ENCODE measurements at places on chromosomes 2 and 18. TPM values are rescaled to one million over a fixed set of nuclear protein-coding genes. Genes with fewer than 3 reads are reported as not detected.
A peak's percentile ranks its signal among the peaks of the same experiment; 100 is the strongest.

The POLR1A gene
- polyA plus RNA-seq: 13.8 TPM

The IL1RN gene
- polyA plus RNA-seq: not detected

The C2orf74 gene
- 18.2 TPM for polyA plus RNA-seq

The FMNL2 gene
- polyA plus RNA-seq: 16.5 TPM

The REG3G gene
- not detected for polyA plus RNA-seq

The DSG4 gene
- polyA plus RNA-seq: not detected

The AKAIN1 gene
- polyA plus RNA-seq: not detected

The DSG2 gene
- 41.2 TPM for polyA plus RNA-seq

The CXCR1 gene
- not detected for polyA plus RNA-seq

The HOXD13 gene
- polyA plus RNA-seq: not detected

- no peak for DNase-seq
Measured at GRCh38 chr2:236103981-236104380, 64.2 kb downstream of the GBX2 start.

DNA sequence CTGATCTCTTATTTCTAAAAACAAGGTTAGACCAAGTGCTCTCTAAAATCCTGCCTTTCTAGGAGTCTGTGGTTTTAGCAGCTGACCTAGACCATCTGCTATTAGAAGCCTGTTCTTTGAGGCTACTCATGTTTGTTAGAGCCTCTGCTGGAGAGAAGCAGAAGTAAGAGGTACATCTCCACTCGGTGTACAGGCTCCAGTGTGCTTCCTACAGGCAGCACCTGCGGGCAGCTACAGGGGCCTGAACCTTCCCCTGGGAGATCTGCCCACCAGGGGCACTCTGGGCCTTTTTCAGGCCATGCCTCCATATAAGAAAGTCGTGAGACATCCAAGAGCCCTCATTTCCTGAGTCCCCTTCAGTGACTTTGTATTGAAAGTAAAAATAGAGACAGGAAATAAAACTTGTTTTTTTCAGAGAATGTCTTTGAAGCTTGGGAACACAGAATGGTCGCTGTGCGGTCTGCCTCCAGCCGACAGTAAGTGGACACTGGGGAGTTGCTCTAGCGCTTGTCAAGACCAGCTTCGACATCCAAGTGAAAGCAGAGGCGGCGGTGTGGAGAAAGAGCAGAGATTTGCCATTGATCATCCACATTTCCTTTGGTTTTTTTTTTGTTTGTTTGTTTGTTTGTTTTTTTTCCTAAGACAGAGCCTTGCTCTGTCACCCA lies 31.7 kb downstream of the ONECUT2 start:
- peak; percentile 24 for DNase-seq

DNA sequence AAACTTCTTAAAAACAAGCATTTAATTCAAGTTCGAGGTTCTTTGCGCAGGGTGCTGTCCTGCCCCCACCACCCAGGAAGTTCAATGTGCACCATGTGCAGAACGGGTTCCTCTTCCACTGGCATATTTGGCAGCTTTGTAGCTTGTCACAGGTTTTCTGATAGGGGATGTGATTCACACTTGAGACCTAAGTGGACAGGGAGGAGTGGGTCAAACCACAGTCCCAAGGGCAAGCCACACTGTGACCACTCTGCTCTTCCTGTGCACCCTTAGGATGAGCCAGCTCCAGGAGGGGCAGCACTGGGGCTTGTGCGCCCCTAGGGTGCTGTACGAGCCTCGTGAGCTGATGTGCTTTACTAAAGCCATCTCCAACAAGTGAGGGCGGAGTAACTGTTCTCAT lies 82.5 kb downstream of the TGFA start:
- no peak for DNase-seq

GRCh38 chr2:238155051-238155760 lies 3.6 kb upstream of the ERFE start:
- DNase-seq: no peak

DNA sequence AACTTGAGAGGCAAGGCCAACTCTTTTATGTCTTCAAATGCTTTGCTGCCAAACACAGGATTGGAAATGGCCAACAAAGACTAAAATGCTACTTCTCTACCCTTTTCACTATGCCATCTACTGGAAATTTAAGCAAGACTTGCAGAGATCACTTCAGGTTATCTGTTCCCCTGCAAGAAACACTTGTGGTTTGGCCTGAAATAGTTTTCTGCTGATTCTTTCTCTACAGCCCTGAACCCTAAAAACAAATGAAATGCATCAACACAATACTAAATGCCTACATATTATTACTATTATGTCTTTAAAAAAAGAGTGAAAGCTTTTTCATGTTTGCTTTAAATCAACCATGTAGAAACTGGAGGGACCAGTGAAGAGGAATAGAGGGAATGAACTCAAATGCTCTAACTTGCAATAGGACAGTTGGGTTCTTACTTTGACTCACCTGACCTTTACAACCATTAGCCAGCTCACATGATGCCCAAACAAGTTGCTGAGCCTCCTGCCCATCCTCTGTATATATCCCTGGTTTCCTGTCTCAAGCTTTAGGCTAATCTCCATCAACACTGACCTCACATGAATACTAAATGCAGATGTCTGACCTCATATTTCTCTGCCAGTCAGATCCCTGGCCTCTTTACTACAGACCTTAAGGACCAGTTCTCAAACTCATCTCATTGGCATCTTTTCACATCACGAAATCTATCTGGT lies 17.5 kb upstream of the ADAM17 start:
- no peak for DNase-seq

GRCh38 chr18:66105016-66105415 lies 354.2 kb downstream of the CDH7 start:
- peak; percentile 47 for DNase-seq

DNA sequence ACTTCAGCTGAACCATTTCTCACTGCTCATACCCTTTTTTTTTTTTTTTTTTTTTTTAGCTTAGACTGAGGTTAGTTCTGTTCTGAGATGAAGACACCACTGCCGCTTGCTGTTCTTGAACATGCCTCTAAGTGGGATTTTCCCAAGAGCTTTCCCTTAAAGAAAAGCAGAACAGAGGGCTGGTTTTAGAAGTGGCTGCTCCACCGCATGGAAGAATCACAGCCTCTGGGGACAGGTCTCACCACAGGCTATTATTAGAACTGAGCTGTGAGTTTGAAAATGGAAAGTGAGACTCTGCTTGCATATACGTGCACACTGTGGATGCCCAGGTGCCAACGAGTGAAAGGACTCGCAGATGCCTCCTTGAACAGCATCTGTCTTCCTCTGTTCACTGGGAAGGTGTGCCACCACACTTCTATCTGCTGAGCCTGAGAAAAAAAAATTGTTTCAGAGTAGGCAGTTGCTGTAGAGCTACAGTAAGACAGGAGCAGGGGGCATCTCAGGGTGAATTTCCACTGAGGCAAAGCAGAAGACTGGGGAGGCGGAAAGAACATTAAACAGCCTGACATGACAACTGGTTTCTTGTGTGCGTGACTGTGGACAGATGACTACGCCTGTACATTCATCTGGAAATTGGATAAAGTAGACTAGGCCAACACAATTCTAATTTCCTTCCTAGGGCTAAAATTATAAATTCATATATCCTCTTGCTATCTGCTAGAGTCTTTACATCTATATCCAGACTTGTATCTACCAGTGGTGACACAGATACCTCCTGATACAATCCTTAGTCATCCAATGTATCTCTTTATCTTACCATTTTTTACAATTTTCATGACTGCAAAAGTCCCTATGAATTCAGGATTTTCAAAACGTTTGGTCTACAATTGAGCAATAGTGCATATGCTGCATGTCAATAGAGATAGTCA lies 1045.7 kb upstream of the CELF4 start:
- DNase-seq: no peak

- DNase-seq: peak; percentile 41
Measured at GRCh38 chr2:190511104-190511503, 23.4 kb downstream of the NEMP2 start.

DNA sequence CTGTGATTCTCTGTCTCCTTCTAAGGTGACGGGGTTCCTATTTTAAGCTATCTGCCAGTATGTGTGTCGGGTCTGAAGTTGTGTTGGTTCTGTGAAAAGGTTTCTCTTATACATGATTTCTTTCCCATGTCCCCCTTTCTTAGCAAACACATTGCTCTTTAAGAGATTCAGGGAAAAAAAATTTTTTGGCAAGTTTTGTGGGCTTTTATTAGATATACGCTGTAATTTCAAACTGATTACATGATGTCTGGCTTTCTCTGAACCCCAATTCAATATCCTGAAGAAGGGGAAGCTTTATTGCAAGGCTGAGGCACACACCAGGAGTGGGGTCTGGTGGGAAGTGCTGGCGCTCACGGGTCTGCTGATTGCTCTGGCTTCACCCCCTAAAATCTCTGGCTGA lies 210.6 kb downstream of the AGPS start:
- DNase-seq: no peak

DNA sequence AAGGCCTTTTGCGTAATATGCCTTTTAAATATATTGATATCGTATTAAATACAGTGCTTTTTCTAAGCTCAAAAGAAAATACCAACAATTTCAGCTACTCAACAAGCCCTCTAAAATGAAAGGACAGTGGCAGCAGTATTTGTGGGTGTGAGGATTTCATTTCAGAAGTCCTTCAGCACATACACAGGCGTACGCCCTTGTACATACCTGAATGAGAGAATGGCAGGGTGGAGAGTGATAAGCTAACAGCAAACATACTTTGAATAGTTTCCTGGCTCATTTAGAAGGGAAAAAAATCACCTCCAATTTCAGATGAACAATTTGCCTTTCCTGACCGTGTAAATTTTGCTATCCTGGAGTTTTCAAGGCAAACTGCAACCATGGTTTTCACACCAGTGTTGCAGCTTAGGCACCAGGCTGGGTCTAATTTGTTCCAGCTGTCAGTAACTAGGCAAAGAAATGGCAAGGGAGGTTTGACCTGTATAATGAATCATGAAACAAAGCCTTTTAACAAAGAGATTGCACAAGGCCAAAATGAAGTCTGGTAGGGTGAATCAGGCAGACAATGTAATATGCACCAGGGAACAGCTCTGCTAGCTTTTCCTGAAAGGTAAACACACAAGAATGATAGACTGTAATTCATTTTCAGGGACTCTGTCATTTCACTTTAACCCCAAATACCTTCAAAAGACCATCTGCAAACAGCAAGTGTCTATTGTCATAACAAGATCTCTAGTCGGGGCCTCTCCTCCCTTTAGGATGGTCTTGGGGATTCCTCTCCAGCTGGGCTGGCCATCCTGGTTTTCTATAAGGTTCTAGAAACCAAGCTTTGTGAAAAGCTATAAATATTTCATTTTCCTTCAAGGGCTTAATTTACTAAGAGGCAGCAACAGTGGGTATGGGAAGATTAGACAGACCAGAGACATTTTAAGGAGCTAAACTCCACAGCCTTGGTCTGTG lies 11.5 kb downstream of the ANKRD29 start:
- DNase-seq: no peak

GRCh38 chr2:240137596-240138253 lies 1.6 kb upstream of the COPS9 start:
- no peak for DNase-seq

GRCh38 chr2:41116106-41116797 lies 664.4 kb upstream of the SLC8A1 start:
- DNase-seq: no peak

- peak; percentile 93 for DNase-seq
Measured at GRCh38 chr2:231541645-231542044, 11.4 kb upstream of the NMUR1 start.

- DNase-seq: no peak
Measured at GRCh38 chr2:7620255-7620654, 703.0 kb downstream of the RNF144A start.

DNA sequence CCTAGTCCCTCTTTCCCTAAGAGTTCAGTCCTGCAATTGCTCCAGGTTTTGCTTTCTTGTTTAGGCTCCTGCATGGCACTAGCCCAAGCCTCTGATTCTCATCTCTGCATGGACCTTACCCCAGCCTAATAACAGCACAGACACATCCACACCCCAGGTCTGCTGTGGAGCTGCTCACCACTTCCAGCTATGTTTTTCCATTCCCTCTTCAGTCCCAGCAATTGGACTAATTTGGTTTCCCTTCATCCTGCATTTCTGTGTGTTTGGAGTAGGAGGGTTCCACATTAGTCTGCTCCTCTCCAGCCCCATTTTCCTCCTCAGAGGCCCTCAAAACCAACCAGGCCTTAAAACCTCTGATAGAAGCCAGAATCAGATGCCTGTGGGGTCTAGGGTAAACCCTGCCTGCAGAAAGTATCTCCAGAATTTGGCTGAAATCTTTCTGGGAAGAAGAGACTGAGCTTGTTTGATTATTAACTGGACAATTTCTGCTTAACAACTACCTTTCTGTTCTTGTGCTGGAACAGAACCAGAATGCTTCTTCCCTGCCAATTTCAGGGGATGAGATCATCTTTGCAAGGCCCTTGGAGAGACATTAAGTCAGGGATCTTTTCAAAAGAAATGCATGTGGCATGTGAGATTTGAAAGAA lies 95.9 kb downstream of the GFPT1 start:
- no peak for DNase-seq

DNA sequence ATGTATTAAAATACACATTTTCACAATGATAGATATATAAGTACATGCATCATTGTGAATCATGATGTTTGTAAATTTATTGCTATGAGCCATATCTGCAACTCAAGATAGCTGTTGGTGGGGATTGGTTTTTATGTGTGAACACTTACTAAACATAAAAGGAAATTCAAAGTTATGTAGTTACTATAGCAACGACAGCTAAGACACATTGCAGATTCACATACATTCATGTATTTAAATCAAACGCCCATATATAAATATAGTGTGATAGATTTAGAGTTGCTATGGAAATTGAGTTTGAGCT lies 65.6 kb downstream of the MAPRE2 start:
- no peak for DNase-seq

- no peak for DNase-seq
Measured at GRCh38 chr2:176856683-176857082, 355.9 kb upstream of the HNRNPA3 start.

DNA sequence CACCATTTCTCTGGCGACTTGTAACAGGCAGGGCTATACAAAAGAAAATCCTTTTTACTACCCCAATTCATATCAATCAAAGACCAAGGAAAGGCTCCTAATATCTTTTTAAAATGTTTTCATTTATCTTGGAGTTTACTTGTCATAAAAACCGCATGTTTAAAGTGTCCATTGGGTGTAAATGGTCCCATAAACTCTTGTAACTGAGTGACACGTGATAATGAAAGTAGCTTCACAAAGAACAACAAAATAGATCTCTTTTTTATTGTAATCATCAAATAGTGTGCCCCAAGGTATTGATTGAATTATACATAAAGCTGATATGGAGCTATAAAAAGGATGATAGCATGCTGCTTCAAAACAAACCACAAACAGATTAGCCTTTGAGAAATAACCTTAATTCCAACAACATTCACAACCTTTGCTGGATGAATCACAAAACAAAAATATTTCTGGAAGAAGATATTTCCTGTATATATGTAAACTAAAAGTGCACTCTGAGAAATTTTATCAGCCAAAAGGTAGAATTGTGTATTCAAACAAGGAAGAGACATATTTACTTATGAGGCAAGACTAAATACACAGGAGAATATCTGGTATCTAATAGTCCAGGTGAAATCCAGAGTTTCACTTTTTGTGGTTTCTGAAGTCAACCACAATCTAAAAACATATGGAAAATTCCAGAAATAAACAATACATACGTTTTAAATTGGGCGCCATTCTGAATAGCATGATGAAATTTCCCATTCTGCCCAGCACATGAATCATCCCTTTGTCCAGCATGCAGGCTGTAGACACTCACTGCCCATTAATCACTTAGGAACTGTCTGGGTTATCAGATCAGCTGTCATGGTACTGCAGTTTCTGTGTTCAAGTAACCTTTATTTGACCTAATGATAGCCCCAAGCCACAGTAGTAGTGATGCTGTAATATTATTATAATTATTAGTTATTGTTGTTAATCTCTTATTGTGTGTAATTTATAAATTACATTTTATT lies 237.5 kb downstream of the PIK3C3 start:
- DNase-seq: no peak

Measured in GM23338 (cell line).